ENCODE measurements at places on chromosomes 13 and 19. TPM values are rescaled to one million over a fixed set of nuclear protein-coding genes. Genes with fewer than 3 reads are reported as not detected.

GPR18 gene
- not detected for total RNA-seq

SAMD1 gene
- 90.5 TPM for total RNA-seq

CAPS gene
- total RNA-seq = 280 TPM

- DNase-seq = no peak
These were observed 157.2 kb upstream of the OBI1 start for GRCh38 chr13:78816154-78816553.

DNA sequence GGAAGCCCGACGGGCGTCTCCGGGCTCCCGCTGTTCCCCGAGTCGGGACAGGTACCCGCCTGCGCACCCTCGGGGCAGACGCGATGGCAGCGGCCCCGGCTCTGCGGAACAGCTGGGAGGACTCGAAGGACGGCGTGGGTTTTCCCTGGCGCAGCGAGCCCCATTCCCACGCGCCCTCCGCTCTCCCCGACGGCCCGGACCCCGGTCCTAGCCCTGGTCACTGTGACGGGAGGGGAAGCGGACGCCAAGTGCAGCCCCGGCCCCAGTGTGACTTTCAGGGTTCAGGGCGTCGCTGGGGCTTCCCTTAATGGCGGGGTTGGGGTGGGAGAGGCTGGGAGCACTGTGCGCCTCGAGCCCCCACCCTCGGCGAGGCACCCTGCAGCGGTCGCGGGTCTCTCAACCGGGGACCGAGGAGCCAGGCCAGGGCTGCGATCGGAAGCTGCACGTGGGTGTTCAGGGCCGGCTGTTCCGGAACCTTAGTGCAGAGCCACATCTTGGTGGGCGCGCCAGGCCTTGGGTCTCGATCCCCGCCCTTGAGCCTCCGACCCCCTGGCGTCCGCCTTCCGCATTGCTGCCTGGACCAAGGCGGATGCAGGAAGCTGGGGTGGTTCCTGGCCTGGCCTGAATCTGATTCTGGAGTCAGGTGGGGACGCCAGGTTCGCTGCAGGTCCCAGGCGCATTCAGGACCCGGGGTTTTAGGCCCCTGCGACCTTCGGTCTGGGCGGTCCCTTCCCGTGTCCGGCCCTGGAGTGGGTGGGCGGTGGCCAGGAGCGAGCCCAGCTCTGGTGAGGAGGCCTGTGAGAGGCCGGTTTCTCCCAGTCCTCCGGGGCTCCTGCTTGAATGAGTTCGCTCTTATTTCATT lies 3.5 kb downstream of the LGALS7B start:
- no peak for DNase-seq

- DNase-seq = no peak
These were observed 66.5 kb downstream of the CCDC70 start for GRCh38 chr13:51928231-51928630.

DNA sequence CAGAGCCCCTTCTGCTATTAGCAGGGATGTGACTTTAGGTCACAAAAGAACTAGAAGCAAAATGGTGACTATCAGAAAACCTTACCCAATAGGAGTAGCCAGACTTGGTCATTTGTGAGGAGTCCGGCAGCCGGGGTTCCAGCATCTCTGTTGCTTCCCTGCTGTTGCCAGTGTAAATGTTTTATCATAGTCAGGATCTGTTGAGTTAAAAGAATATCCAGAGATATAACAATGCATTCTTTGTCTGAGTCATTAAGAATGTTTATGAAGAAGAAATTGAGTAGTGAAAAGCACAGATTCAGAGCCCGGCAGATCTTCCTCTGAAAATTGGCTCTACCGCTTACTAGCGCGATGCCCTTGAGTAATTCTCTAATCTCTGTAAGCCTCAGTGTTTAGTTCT lies 84.2 kb downstream of the COL4A2 start:
- peak; percentile 16 for DNase-seq

Data from PC-3 (cell line).